ENCODE measurements at places on chromosomes 5 and 9. TPM values are rescaled to one million over a fixed set of nuclear protein-coding genes. Genes with fewer than 3 reads are reported as not detected.

CCDC192 gene
- total RNA-seq = 0.33 TPM

GRM6 gene
- not detected for total RNA-seq

FAM13B gene
- 52.4 TPM for total RNA-seq

ALDH1A1 gene
- 81.3 TPM for total RNA-seq

TCF7 gene
- 1.6 TPM for total RNA-seq

OBP2B gene
- total RNA-seq = not detected

NFIB gene
- 38.1 TPM for total RNA-seq

GPR150 gene
- 0.92 TPM for total RNA-seq

PDGFRB gene
- 98.7 TPM for total RNA-seq
